Fibroblast of skin of scalp (primary cell): ENCODE measurements at places on chromosomes 6 and 20.
A peak's percentile ranks its signal among the peaks of the same experiment; 100 is the strongest.

GRCh38 chr6:44341095-44341890 is 1.2 kb upstream of the SPATS1 start:
- DNase-seq = no peak

GRCh38 chr6:4819706-4820283 is 43.6 kb downstream of the CDYL start:
- peak; percentile 57 for DNase-seq

- peak; percentile 33 for DNase-seq
Observed at GRCh38 chr6:24524805-24525204, 30.0 kb downstream of the ALDH5A1 start.

DNA sequence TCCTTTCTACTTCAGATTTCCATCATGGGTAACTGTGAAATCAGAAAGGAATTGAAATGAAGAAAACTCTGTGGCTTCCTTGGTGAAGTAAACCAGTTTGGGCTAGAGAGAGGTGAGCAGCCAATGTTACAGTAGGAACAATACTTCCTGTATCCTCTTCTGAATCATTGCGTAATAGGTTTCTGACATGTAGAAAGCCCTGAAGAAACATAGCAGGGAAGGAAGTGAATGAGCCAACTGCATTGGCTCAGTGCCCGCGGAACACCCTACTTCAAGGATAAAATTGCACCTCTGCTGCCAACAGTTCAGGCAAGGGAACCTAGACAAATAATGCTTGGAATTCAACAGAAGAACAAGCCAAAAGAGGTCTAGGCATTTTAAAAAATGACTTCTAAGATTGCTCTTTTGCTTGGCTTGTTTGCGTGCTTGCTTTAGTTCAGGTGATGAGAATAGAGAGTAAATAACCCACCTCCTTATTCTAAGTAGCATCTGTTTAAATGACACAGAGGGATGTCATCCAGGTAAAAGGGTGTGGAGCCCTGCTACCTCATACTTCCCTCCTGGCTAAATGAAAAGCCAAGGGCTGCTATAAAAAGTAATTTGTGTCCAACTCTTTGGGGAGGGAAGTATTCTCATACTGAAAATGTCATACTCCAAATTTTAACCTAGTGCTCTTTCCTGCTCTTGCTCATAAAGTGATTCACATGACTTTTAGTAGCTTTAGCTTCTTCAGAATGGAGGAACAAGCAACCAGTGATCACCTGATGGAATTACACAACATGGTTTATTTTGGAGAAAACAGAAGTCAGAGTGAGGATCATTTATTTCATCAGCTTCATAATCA is 30.0 kb upstream of the AKIRIN2 start:
- DNase-seq = peak; percentile 84

DNA sequence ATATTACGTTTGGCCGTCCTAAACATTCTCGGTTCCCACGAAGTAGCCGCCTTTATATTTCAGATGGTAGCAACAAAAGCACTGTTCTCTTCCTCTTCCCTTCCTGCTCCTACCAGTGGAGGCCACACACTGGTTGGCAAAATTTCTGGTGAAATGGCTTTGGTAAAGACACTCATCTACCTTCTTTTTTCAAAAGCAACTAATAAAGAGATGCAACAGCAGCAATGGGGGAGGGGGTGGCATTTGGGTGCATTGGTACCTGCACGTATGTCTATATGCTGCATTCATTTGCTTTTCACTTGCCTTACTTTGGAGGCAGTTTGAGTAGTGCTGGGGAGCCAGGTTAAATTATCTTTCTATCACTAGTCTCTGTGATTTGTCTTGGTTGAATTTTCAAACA is 6.0 kb downstream of the POU3F2 start:
- no peak for DNase-seq

DNA sequence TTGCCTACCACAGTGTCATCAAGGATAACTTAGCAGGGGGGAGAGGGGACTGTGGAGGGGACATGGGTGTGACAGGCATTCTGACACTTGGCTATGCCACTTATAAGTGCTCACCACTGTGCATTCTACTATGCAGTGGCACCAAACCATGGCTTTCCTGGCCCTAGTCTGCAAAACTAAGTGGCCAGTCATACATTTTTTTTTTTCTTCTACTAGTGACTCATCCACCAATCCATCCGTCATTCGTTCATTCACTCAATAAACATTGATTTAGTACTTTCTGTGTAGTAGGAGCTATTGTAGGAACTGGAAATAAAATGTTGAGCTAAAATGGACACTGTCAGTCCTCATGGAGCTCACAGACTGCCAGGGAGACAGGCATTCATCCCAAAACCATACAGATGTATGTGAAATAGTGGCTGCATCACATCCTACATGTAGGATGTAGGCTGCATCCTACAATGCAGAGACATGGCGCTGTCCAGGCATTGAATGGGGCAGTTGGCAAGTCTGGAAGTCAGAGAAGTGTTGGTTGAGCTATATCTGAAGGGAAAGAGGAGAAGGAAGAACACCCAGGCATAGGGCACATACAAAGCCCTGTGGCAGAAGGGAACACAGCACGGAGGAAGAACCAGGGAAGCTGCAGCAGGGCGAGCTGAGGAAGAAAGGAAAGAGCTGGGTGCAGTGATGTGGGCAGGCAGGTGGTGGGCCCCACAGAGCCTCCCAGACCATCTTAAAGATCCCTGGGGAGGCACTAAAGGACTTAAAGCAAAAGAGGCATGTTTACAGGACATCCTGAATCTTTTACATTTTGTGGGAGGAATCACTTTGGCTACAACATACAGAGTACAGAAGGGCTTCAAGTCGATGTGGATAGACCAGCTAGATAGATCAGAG is 224.4 kb downstream of the UST start:
- peak; percentile 41 for DNase-seq

DNA sequence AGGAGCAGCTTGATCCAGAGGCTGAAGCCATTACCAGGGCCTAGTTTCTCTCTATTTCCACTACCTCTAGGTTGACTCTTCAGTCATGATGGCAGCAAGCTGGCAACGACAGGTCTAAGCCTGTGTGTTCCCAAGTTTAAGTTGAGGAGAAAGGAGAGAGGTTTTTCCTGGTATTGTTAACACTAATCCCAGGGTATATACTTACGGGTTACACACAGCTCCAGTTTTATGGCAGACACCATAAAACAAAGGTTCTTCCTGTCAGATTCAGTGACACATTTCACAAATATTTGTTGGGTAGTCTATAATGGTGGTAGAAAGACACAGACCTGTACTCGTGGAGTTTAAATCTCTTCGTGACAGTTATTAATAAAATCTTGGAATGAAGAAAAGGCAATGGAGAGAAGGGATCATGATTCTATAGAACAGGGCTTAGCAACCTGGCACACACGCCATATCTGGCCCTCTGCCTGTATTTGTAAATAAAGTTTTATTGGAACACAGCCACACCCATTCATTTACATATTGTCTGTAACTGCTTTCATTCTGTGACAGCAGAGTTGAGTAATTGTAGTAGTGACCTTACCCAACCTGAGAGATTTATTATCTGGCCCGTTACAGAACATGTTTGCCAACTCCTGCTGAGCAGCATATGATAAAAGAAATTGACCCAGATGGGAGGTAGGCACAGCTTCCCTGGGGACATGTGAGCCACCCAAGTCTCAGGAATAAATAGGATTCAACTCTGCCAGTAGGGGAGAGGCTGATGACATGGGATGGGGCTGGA is 323.3 kb downstream of the CDH4 start:
- DNase-seq = no peak

DNA sequence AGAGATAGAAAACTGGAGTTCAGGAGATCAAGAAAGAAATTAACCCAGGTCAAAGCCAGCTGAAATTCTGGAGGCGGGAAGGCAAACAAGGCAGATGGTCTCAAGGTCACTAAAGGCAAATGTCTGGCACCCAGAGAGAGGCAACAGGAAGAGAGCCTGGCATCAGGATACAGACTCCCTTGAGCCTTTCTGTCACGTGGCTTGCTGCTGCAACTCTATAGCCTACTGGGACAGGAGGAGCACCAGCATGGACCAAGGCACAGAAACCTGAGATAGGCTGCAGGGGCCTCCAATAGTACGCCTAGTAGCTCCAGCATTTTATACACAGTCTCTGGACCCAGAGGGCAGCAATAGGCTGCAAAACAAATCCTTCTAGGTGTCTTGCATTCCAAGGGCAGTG is 75.1 kb downstream of the SEL1L2 start:
- DNase-seq = no peak

- DNase-seq = no peak
Observed at GRCh38 chr20:2405693-2406065, 25.0 kb downstream of the TGM6 start.

- DNase-seq = no peak
Observed at GRCh38 chr6:36115412-36115811, 14.9 kb upstream of the MAPK13 start.

DNA sequence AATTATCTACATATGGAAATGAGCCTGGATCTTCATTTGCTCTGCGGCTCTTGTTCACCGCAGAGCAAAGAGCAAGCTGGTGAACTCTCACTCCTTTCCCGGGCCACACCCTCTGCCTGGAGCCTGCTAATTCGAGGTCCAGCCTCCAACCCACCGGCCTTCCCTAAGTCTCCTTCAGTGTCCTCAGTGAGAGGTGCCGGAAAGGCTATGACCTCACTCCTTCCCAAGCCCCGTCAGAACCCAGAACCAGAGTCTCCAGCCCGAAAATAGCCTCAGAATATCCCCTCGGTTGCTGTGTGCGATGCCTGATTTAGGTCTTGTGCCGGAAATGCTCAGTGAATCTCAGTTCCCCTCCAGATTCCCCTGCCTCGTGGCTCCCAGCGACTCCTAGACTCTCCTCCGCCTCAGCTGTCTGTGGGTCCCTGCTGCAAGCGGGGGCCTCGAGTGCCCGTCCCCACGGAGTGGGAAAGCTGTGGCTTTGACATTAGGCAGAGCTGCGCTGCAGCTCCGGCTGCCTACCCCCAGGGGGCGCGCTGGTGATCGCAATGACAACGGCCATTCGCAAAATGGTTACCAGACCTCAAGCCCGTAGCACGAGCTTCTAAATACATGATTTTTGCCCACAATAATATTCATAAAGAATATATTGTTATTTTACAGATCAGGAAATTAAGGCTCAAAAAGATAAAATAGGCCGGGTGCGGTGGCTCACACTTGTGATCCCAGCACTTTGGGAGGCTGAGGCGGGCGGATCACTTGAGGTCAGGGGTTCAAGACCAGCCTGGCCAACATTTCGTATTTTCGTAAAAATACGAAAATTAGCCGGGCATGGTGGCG is 4.1 kb upstream of the BNIP5 start:
- peak; percentile 63 for DNase-seq

DNA sequence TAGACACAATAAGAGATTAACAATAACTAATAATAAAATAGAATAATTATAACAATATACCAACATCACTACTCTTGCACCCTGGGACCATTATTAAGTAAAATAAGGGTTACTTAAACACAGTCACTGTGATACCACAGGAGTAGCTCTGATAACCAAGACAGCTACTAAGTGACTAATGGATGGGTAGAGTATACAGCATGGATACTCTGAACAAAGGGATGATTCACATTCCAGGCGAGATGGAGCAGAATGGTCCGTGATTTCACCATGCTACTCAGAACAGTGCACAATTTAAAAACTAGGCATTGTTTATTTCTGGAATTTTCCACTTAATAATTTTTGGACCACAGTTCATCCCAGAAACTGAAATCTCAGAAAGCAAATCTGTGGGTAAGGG is 80.0 kb upstream of the FUT9 start:
- DNase-seq = no peak

GRCh38 chr6:158849899-158850806 is 31.0 kb upstream of the EZR start:
- peak; percentile 96 for DNase-seq

DNA sequence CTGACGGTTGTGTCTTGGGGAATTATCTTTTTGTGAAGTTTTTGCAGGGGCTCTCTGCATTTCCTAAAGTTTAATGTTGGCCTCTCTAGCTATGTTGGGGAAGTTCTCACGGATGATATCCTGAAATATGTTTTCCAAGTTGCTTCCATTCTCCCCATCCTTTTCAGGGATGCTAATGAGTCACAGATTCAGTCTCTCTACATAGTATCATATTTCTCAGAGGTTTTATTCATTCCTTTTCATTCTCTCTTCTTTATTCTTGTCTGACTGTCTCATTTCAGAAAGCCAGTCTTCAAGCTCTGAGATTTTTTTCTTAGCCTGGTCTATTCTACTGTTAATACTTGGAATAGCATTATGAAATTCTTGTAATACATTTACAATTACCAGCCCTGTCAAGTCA is 61.3 kb downstream of the UNC5CL start:
- peak; percentile 33 for DNase-seq

DNA sequence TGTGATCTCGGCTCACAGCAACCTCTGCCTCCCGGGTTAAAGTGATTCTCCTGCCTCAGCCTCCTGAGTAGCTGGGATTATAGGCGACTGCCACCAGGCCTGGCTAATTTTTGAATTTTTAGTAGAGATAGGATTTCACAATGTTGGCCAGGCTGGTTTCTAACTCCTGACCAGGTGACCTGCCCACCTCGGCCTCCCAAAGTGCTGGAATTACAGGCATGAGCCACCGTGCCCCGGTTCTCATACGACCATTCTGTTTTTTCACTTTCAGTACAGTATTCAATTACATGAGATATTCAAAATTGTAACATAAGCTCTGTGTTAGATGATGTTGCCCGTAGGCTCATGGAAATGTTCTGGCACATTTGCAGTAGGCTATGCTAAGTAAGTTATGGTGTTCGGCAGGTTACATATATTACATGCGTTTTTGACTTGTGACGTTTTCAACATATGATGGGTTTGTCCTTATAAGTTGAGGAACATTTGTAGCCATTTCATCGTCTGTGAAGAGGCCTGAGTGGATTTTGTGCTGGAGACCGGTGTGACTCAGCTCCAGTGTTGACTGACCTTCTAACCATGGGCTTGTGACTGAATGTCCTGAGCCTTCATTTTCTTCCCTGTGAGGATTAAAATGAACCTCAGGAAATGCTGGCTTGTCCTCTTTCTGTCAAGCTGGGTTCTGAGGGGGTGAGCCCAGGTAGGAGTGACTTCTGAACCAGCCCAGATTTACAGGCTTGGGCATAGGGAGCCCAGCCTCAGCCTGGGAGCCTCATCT is 12.2 kb downstream of the PPARD start:
- no peak for DNase-seq

DNA sequence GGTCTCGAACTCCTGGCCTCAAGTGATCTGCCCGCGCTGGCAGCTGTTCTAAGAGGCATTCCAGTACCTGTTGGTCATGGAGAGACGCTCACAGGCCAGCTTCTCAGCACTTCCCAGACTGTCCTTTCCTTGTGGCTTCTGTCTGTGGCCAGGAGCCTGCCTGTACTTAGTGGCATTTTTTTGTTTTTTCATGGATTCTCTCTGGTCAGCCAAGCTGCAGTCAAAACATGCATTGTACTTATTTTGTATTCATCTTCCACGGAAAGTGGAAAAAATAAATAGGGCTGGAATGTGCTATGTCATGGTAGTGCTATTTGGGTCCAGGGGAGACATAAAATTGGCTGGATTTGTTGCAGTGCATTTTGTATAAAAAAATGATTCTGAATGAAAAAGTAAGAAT is 29.1 kb downstream of the ZDHHC14 start:
- DNase-seq = peak; percentile 46
